NCI-H345 (cell line): ENCODE measurements at places on chromosomes 2 and 18.
A peak's percentile ranks its signal among the peaks of the same experiment; 100 is the strongest.

- no peak for DNase-seq
Measured at GRCh38 chr2:121664086-121664485, 14.8 kb upstream of the CLASP1 start.

GRCh38 chr2:220165401-220165800, 538.0 kb downstream of the SLC4A3 start:
- peak; percentile 86 for DNase-seq

DNA sequence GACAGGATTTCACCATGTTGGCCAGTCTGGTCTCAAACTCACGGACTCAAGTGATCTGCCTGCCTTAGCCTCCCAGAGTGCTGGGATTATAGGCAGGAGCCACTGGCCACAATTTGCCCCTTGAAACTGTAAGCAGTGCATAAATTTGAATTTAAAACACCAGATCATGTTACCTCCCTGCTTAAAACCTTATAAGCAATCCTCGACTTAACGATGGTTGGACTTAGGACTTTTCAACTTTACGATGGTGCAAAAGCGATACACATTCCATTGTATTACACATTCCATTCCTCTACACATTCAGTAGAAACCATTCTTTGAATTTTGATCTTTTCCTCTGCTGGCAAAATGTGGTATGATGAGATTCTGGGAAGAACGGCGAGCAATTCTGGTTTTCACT, 23.2 kb upstream of the EFR3B start:
- DNase-seq = no peak

GRCh38 chr2:100237163-100237562, 85.1 kb downstream of the LONRF2 start:
- DNase-seq = no peak

DNA sequence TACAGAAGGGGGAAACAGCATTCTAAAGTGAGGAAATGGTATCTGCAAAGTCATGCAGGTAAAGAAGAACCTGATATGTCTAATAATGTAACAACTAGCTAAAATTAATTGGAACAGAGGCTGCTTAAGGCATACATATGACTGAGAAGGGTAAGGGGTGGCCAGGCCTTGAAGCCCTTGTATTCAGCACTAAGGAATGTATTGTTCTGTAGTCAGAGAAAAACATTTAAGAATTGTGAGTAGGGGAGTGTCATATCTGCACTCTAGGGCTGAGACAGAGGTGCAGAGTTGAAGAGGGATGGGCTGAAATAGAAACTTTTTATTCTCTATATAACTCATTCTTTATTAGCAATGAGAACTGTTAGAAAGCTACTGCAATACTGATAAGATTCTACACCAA, 145.5 kb upstream of the CHAC2 start:
- no peak for DNase-seq

GRCh38 chr18:76368976-76369375, 126.1 kb downstream of the ZNF516 start:
- no peak for DNase-seq

GRCh38 chr18:12726774-12727550, 24.1 kb downstream of the PSMG2 start:
- DNase-seq = peak; percentile 59

GRCh38 chr2:106565599-106565998, 78.4 kb downstream of the CD8B2 start:
- DNase-seq = no peak

- no peak for DNase-seq
Measured at GRCh38 chr2:40454321-40454720, 2.4 kb upstream of the SLC8A1 start.

- no peak for DNase-seq
Measured at GRCh38 chr18:34357944-34358580, 133.3 kb upstream of the NOL4 start.

- DNase-seq = no peak
Measured at GRCh38 chr2:137826373-137827372, 137.6 kb upstream of the HNMT start.

- no peak for DNase-seq
Measured at GRCh38 chr2:98702858-98703620, 27.9 kb downstream of the MGAT4A start.

DNA sequence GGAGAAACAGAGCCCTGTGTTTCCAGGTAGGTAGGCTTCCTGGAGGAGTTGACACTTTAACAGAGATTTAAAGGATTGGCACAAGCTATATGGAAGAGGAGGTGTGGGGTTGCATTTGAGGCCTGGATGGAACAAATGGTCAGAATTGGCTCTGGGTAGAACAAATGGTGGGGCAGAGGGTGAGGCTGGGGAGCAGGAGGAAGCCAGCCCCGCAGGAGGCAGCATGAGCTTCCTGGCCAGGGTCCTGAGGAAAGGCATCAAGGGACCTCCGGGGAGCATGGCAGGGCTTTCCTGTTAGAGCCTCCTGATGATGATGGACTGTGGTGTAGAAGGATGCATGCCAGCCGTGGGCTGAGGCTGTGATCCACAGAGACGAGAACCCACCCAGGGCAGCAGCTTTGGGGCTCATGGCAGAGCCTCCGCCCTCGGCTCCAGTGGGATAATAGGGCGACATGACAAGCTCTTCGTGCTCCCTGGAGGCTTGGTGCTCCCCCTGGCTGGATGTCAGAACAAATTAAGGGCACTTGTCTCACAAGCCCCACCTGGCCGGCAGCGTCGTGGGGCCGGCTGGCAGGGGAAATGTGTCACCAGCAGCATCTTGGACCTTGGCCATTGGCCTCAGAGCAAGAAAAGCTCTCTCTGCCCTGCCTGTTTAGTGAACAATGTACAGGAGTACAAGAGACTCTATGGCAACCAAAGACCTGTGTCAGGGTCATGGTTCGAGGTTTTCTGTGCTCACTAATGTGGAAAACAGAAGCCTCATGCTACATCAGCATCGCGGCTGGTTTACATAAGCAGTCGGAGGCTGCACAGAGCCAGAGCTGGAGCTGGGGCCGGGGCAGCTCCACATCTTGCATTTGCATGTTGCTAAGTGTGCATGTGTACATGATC, 153.5 kb downstream of the MYCN start:
- no peak for DNase-seq

DNA sequence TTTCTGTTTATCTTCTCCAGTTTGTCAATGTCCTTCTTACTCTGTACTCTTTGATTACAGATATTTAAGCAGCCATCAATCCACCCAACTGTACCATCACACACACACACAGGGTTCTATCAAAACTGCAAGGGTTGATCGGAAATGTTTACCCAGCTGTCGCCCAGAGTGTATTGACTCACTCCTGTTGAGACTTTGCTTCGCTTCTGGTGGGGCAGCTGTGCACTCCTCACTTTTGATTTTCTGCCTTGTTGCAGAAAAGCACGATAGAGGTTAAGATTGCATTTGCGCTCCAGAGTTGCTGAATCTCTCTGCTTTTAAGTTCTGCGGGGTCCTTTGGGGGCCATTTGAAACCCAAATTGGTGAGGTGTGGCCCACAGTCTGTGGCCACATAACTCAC, 216.2 kb downstream of the SETBP1 start:
- DNase-seq = peak; percentile 93

GRCh38 chr2:101753720-101754490, 56.4 kb downstream of the MAP4K4 start:
- no peak for DNase-seq

DNA sequence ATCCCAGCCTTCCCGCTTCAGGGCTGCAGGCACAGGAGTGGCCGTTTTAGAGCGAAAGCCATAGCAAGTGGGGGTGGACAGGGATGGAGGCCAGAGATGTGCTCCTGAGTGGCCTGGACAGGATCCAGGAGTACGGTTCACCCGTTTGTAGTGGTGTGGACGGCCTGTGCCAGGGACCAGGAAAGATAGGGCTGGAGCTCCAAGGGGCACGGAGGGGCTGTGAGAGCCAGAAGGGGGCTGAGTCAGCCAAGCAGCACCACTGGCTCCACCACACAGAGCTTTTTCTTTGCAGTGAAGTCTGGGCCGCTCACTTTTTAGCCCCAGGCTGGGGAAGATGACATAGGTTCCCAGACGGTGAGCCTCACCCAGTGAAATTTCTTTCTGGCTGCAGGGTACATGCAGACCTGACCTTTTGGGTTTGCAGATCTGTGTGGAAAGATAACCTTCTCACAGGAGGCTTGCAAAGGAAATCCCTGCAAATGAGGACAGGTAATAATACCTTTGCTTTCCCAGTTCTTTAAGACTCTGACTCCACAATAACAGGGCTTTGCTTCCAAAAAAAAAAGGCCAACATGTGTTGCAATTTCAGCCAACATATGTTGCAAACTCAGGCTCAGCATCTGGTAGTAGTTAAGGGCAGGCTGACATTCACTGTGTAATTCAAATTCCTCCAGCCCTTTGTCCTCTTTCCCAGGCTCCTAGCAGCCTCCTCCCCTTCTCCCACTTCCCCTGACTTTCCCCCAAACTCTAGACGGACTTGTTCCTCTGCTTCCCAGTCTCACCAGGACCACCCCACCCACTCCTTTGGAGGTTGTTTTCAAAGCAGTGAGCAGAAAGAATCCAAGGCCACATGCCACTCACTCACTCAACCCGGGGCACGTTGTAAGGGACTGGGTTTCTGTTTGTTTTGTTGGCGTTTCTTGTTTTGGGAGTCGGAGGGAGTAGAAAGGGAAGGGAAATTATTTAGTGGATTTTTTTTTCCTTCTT, 20.3 kb upstream of the LAPTM4A start:
- no peak for DNase-seq

GRCh38 chr2:11161747-11162146, 6.5 kb downstream of the SLC66A3 start:
- no peak for DNase-seq

DNA sequence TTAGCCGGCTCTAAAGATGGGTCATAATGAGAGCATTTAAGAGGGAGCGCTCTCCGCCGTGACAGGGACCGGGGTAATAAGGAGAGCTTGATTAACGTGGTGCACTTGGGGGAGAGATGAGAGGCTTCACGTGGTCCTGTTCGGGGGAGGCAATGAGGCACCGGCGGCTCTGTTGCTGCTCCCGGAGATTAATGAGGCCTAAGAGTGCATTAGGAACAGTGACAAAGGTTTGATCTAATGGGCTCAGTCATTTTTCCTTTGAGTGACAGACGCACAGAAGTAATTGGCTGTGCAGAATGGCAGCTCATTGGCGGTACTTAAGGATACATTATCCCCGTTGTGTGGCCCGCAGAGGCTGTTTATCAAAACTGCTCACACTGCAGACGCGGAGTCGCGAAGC, 250.7 kb downstream of the GBX2 start:
- no peak for DNase-seq

DNA sequence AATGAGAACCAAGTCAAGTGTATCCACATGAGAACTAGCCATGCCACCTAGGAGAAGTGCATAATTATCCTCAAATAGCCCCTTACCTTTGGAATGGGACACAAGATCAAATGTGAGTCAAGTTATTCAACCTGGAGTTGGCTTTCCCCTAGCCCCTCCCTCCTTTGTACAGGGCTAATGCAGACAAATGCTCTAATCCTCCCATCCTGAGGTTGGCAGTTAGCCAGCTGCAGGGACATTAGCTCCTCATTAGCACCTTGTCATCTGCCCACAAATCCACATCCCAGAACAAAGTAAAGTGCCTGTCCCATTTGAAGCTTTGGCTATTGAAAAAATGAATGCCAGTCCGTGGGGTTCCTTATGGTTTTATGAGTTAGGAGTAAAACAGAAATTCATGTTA, 294.1 kb upstream of the FANCL start:
- DNase-seq = peak; percentile 74

DNA sequence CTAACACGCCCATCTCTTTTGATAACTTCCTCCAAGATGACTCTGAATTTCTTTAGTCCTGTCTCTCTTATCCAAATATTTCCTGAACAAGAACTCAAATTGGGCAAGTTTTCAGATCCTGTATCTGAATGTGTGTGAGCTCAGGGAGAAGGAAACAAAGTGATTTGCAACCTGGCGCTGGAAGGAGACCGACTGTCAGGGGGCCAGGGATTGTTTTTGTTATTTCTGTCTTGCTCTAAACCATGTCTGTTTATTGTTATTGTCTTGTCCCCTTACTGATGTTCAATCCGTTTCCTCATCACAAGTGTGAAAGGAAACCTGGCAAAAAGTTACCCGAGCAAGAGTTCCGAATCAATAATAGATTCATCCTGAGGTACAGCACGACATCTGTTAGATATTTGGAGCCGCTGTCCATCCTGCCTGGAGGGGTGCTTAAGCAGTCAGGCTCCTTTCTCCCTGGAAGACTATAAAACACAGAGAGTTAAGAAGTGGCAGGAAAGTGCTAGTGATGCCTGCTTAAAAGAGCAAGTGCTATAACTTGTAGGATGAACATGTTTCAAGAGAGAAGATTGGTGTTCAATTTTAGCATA, 132.5 kb upstream of the OSR1 start:
- no peak for DNase-seq

GRCh38 chr18:47881752-47882455, 48.6 kb downstream of the SMAD2 start:
- DNase-seq = no peak

- no peak for DNase-seq
Measured at GRCh38 chr2:194870974-194871535, 786.0 kb upstream of the SLC39A10 start.

GRCh38 chr2:224136396-224136795, 97.3 kb upstream of the SERPINE2 start:
- DNase-seq = no peak

- DNase-seq = no peak
Measured at GRCh38 chr2:2827761-2828221, 496.7 kb upstream of the MYT1L start.

DNA sequence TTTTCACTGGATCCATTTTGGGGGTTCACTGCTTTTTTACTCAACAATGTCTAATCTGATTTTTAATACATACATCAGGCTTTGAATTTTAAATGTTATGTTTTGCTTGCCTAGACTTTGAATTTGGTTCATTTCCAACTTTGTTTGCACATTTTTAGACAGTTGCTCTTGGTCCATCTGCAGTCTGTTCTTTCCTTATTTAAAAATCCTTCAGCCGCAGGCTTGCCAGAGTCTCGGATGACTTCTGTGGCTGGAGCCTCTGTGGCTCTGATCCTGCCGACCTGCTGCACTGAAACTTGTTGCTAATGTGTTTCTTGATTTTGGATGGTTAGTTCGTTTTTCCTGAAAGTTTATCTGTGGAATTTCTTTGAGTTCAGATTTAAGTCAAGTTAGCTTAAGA, 172.0 kb upstream of the ALKAL2 start:
- DNase-seq = no peak

GRCh38 chr2:235640377-235640776, 146.5 kb downstream of the AGAP1 start:
- no peak for DNase-seq

- no peak for DNase-seq
Measured at GRCh38 chr2:11938196-11938595, 191.8 kb downstream of the LPIN1 start.

- DNase-seq = no peak
Measured at GRCh38 chr2:109024477-109024876, 35.5 kb upstream of the EDAR start.

- DNase-seq = no peak
Measured at GRCh38 chr2:62208758-62209114, 12.8 kb downstream of the B3GNT2 start.

GRCh38 chr18:5463390-5463789, 80.4 kb downstream of the EPB41L3 start:
- DNase-seq = no peak

- DNase-seq = no peak
Measured at GRCh38 chr2:17615728-17616351, 75.3 kb downstream of the VSNL1 start.

DNA sequence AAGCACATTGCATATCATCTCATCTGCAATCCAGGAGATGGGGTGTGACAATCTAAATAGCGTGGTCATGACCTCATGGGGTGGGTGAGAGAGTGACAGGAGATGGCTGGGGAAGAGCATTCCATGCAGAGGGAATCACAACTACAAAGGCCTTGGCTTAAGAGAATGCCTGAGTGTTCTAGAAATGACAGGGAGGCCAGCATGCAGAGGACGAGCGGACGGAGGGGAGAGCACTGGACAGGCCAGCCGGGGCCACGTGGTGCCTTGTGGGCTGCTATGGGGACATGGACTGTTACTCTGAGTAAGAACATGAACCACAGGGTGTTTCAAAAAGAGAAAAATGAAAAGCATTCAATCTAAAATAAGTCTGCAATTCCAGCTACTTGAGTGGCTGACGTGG, 117.9 kb upstream of the ODC1 start:
- DNase-seq = no peak
